ENCODE measurements at places on chromosomes 1 and 21.

DNA sequence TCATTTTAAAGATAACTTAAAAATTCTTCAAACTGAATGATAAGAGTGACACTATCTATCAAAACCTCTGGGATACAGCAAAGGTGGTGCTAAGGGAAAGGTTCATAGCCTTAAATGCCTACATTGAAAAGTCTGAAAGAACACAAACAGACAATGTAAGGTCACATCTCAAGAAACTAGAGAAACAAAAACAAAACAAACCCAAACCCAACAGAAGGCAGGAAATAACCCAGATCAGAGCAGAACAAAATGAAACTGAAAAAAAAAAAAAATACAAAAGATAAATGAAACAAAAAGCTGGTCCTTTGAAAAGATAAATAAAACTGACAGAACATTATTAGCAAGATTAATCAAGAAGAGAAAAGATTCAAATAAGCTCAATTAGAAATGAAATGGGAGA is 6.8 kb downstream of the ODF2L start:
- DNase-seq = no peak

DNA sequence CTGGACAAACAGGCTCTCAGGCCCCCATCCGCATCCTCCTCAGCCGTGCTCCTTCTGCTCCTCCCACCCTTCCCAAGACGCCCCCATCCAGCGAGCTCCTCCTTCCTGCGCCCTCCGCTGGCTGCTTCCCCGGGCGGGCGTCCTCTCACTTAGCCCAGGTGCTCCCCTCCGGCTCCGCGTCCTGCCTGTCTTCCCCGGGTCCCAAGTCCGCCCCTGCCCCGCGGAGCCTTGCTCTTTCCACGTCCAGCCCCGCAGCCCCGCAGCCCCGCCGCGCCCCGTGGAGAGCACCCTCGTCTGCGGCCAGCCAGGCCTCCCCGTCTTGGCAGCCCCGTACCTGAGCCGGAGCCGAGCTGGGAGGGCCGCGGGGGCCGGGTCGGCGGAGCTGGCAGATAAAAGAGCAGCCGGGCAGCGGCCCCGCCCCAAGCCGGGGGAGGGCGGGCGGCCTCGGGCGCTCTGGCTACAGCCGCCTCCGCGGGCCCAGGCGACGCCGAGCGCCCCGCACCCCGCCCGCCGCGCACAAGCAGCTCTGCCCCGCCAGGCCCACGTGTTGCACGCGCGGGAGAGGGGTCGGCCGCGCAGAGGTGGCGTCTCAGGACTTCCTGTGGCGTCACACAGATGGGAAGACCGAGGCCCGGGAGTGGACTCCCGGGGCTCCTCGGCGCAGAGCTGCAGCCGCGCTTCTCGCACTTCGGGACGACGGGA is at the start of gene PAQR7:
PAQR7 (minus strand) TSS at position 555 of the 702 bp plus-strand sequence. CDS start 11,869 bp downstream, outside the sequence.
- DNase-seq = peak; percentile 49

- DNase-seq = no peak
These were observed 325.0 kb upstream of the ESRRG start for GRCh38 chr1:217048104-217048707.

- DNase-seq = no peak
These were observed 50.2 kb upstream of the BCL9 start for GRCh38 chr1:147491098-147491497.

GRCh38 chr1:244199902-244200301 is 148.8 kb downstream of the ZBTB18 start:
- no peak for DNase-seq

- DNase-seq = no peak
These were observed 39.8 kb upstream of the LRP8 start for GRCh38 chr1:53367503-53368313.

Data from stimulated activated CD4-positive, alpha-beta T cell treated with anti-CD3 and anti-CD28 coated beads, TNF-alpha, amount 100 ng/mL, for 1 hour (primary cell).